Activated CD4-positive, alpha-beta T cell treated with anti-CD3 and anti-CD28 coated beads, Interleukin-2, amount 50 U/mL, for 4 hours (primary cell): ENCODE measurements at places on chromosomes 12 and 14.

- DNase-seq, result no peak
Measured at GRCh38 chr14:54672688-54673087, 105.8 kb downstream of the SAMD4A start.

DNA sequence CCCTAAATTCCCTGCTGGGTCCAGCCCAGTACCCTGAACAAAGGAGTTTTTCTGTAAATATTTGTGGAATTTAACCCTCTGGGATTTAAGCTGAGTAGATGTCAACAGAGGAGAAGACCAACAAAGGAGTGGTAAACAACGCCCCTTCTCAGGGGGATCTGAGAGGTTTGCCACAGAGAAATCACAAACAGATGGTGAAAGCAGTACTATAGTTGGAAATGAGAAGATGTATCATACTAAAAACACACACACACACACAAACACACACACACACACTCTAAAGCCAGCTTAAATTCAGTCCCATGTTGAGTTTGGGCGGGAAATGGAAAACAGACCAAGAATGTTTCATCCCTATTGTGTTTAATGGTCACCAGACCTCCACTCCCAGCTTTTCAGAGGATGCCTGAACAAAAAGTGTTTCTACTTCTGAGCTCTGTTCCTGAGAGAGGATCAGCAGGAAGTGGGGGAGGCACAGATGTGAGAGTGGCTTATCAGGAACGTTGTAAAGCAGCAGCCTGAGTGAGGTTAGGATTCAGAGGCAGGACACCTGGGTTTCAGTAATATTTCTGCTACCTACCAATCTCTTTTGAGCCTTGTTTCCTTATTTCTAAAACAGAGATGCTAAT lies 3.2 kb downstream of the BIN2 start:
- DNase-seq, result no peak

- DNase-seq, result no peak
Measured at GRCh38 chr14:102708494-102708893, 68.8 kb upstream of the TRAF3 start.

DNA sequence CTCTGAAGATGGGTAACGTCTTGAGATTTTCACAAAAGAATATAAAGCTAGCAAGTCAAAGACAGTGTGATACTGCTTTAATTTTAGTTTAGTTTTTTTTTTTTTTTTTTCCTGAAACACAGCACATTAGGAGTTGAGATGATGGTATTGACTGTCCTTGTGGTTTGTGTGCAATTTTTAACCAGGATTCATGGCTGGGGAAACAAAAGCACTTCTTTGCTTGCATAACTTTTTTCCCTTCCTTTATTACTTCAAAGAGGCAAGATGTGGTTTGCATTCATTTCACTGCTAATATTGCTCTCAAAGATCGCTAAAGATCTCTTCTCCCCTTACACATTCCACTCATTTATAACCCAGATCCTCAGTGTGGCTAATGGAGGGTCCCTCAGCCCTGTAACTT lies 157.1 kb upstream of the PZP start:
- no peak for DNase-seq

DNA sequence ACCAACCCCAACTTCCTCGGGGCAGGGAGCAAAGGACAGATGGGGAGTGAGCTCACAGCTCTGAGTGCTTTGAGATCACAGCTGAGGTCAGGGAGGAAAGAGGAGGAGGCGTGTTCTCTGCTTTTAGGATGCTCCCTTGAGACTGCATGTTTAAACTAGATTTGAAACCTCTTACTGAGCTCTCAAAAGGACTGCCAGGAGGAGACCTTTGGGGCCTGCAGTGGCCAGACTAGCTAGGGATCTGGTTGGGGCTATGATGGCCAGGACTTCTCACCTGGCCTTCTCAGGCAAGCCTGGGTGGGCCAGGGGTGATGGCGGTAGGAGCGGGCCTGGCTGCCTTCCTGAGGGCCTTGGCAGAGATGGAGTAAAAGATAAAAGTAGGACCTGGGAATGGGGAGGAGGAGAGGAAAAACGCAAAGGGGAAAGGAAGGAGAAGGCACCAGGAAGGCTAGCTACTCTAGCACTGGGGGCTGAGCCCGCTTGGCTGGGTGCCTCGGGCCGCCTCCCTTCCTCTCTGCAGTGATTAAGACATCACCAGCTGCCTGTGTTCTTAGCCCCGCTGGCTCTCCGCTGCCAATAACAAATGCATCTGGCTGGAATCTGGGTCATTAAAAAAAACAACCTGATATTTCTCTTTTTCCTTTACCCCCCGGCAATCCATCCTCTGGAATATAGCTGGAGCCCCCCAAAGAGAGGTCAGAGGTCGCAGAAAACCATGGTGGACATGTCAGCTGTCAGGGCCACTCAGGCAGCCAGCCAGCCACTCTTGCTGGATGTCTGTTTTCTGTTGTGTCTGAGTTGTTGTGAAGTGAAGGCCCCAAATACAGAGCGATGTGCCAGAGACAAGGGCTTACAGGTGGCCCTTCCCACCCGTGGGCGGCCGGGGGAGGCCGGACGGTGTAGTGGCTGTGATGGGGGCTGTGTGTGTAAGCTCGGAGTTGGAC lies 141.3 kb downstream of the TSPAN9 start:
- DNase-seq, result no peak
